Activated CD8-positive, alpha-beta T cell treated with anti-CD3 and anti-CD28 coated beads, Interleukin-2, amount 10 ng/mL, durations not matched to agents 7 days and 5 days (primary cell): ENCODE measurements at places on chromosomes 16 and 17. TPM values are rescaled to one million over a fixed set of nuclear protein-coding genes. Genes with fewer than 3 reads are reported as not detected.

DNA sequence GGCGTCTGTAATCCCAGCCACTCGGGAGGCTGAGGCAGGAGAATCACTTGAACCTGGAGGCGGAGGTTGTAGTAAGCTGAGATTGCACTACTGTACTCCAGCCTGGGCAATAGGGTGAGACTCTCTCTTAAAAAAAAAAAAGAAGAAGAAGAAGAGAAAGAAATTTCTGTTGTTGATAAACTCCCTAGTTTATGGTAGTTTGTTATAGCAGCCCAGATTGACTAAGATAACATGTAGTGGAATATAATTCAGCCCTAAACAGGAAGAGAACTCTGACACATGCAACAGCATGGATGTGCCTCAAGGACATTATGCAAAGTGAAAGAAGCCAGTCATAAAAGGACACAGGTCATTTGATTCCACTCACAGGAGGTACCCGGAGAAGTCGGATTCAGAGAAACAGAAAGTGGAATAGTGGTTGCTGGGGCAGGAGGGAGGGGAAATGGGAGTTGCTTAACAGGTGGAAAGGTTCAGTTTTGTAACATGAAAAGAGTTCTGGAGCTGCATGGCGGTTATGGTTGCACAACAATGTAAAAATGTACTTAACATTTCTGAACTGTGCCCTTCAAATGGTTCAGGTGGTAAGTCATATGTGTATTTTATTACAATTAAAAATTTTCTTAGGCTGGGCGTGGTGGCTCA, 26.0 kb upstream of the PRM1 start:
- no peak for DNase-seq

Gene DOC2A
- total RNA-seq: 0.34 TPM

- peak; percentile 69 for DNase-seq
These were observed 75.3 kb upstream of the TBC1D3K start for GRCh38 chr17:37848690-37849616.

DNA sequence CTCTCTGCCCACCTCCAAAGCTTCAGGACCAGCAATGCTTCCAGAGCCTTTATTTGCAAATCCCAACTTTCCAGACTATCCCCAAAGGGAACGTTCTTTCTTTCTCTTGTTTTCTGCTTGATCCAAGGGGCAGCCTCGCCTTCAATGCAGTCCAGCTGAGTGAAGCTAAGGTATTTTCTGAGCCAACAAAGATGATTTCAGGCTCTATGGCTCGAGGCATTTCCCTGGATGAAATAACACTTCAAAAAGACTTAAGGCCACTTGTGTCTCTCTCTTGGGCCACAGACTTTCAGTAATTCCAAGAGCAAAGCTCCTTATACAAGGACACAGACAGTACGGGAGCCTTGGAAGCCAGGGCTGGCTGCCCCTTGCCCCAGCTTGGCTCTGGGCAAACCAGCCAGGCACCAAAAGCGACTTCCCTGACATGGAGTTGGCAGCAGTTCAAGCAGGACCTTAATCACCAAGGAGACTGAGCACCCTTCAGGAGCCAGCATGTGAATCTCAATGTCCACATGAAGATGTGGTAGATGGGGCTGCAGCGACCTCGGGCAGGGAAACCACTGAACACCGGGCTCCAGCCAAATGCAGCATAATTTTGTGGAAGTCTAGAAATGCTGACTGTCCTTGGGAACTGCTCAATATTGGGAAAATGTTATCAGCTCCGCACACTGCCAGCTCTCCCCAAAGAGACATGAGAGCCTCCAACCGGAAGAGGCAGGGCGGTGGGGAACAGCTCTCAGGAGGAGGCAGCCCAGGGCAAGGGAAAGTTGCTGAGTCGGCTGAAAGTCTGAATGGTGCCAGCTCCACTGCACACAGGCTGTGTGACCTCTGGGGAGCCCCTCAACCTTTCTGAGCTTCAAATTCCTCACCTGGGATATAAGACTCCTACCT, 39.0 kb downstream of the TK2 start:
- DNase-seq: no peak
